ENCODE measurements at places on chromosomes 4 and X. TPM values are rescaled to one million over a fixed set of nuclear protein-coding genes. Genes with fewer than 3 reads are reported as not detected.

DNA sequence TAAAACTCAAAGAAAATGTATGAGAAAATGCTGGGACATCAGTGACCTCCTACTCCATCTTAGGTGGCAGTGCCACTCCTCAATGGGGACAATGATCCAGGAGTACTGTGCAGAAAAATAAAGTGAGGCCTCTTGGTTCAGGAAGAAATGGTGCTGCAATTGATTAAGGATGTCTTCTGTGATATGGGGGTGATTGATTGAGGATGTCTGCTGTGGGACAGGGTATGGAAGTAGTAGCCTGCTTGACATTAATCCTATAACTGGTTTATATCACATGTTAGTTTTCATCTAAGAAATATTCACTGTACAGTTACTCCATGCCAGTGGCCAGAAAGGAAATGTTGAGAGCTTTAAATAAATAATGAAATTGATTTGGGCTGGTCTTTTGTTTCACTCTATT lies 20.5 kb downstream of the OTOP1 start:
- DNase-seq: no peak

- DNase-seq: no peak
Observed at GRCh38 chr4:131316086-131316485, 1833.0 kb upstream of the PCDH10 start.

GRCh38 chrX:68995780-68996551 lies 167.1 kb downstream of the EFNB1 start:
- DNase-seq: no peak

Gene POLA1
- 13.5 TPM for total RNA-seq
